ENCODE measurements at places on chromosomes 7 and 10.

DNA sequence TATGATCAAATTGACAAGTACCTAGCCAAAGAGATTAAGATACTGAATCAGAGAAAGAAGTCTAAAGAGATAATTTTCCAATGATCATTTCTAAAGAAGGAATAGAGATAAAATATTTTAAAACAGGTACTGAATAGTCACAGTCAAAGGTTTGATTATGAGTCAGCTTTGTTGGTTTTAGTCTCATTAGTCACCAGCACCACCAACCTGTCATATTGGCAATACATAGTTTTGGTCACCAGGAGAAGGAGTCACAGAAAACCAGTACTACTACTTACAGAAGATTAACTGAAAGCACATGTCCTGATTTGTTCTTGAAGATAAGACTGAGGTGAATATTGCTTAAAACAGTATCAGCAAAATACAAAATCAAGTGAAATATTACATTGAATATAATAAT is 34.6 kb downstream of the ZEB1 start:
- DNase-seq = no peak

GRCh38 chr10:48551861-48552591 is 52.8 kb downstream of the ARHGAP22 start:
- DNase-seq = peak; percentile 63

GRCh38 chr7:31410265-31410664 is 69.7 kb upstream of the NEUROD6 start:
- DNase-seq = no peak

DNA sequence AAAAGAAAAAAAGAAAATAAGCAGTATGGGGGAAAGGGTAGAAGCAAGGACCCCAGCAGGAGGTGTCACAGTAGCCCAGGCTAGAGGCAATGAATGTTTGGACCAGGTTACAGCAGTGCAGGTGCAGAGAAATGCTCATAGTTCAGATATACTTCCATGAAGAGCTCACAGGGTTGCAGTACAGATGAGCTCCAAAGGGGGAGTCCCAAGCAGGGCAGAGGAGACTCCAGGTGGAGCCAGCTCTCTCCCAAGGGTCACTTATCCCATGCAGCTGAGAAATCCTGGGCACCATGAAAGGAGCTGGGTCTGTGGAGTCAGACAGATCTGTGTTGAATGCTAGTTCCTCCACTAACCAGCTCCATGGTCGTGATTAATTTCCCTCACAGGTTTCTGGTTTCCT is 174.9 kb downstream of the C7orf25 start:
- no peak for DNase-seq

GRCh38 chr10:95655571-95656290 is 780 bp downstream of the ALDH18A1 start:
- no peak for DNase-seq

- peak; percentile 6 for DNase-seq
Measured at GRCh38 chr10:118047157-118047719, 497 bp upstream of the RAB11FIP2 start.

DNA sequence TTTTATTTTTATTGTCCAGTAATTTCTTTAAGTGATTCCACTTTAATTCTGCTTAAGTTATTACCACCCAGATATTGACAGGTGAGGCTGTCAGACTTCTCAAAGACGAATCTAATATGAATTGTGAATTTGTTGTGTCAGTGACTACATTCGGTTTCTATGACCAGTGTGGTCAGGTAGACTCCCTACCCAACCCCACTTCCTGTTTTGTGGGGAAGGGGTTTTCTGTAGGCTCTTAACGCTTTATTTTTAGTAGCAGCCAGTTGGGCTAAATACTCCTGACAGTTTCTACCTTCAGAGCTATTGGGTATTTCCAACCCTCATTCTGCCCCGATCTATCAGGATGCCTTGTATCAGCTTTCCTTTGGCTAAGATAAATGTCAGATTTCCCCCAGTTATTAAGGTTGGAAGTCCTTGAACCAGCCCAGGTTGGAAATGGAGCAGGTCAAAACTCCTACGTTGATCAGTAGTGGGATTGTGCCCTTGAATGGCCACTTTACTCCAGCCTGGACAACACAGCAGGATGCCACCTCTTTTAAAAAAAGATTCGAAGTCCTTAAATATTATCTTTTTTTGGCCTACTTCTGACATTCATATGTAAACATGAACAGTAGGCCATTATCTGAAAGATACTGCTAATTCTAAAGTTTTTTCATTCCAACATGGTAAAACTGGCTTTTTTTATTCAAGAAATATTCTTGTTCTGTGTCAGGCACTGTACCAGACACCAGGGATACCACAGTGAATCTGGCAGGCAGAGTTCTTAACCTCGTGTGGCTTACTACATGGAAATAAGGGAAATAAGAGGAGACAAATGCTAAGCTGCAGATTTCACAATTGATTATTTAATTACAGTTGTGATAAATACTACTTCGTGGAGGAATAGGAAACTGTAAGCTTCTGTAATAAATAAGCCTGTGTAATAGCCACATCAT is 133.3 kb upstream of the SAMD8 start:
- no peak for DNase-seq

DNA sequence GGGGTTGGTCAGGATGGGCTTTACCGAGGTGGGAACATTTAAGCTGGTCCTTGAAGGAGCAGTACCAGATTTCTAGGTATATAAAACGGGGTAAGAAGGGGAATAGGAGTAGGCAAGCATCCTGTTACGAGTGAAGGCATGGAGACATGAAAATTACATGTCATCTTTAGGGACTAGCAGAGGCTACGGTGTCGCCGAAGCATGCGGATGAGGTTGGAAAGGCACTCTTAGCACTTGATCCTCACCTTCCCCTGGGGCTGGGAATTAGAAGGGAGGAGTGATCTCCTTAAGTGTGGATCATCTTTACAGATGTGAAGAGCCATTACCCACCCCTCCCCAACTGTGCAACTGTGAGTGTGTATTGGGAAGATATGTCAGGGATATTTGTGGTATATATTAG is 13.8 kb upstream of the ZRANB1 start:
- no peak for DNase-seq

- no peak for DNase-seq
Measured at GRCh38 chr10:132158823-132159222, 27.9 kb upstream of the DPYSL4 start.

GRCh38 chr7:71339924-71340323 is 208.0 kb downstream of the GALNT17 start:
- DNase-seq = no peak

DNA sequence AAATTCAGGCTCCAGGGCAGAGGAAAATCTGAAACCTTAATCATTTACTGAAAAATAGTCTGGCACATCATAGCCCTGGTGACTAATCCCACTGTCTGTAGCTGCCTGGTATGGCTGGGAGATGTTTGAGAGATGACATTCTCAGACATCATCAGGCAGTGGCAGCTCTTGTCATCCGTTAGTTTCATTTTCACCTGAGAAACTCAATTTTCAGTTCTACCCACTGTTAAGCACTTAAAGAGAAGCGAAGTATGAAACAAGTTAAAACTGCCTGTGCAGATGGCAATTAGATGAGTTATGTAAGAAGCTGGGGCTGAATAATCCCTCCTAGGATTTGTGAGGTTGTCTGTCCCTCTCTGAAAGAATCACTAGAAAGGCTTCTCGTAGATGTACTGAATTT is 150.2 kb downstream of the NSUN6 start:
- no peak for DNase-seq

GRCh38 chr10:24419066-24419465 is 210.1 kb downstream of the KIAA1217 start:
- DNase-seq = no peak

DNA sequence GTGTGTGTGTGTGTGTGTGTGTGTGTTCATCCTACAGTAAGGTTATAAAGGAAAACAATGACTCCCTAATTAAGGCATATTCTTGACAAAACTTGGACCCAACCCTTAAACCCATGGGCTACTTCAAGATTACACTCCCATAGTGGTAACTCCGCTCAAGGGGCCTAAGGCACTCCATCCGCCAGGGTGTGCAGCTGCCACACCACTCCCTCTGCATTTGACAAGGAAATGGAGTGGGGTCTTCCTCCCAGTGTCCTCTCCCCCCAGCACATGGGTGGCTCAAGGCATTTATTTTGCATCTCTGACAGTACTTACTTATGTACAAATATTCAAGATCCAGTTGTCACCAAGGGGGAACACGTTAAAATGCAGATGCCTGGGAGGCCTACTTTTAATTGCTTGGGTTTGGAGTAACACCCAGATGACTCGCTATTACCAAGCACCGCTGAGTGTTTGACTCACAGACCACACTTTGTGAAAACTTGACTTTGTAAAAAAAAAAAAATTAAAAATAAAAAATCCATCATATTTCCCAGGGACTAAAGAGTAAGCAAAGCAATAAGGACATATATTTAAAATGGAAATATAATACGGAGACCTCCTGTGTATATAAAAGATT is 53.0 kb upstream of the AGR3 start:
- no peak for DNase-seq

DNA sequence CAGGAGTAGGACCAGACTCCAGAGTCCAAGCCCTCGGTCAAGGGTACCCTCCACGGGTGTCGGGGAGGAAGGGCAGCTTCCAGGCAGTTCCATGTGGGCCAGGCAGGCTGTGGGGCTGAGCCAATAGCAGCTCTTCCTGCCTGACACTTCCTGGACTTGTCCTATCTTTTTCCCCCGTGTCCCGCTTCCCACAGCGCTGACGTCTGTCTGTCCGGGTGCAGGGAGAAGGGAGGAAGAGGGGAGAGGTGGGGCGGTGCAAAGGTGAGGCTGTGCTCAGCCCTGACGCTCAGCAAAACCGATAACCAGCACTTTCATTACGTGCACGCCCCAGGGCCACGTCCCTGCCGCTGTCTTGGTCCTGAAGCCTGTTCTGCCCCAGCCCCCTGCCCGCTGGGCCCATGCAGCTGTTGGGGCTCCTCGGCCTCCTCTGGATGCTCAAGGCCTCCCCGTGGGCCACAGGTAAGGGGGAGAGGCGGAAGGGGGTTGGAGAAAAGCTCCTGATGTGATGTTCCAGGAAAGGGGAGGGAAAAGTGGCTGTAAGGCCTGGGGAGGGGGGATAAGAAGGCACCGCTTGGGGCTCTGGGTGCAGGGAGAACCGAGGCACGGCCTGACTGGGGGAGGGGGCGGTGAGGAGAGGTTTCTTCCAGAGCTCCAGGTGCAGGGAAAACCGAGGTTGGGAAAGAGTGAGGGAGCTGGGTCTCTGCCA is at the start of gene MUC3A:
MUC3A (plus strand) TSS at position 308 of the 706 bp plus-strand sequence; CDS start at position 399, 91 bp downstream.
- DNase-seq = no peak

DNA sequence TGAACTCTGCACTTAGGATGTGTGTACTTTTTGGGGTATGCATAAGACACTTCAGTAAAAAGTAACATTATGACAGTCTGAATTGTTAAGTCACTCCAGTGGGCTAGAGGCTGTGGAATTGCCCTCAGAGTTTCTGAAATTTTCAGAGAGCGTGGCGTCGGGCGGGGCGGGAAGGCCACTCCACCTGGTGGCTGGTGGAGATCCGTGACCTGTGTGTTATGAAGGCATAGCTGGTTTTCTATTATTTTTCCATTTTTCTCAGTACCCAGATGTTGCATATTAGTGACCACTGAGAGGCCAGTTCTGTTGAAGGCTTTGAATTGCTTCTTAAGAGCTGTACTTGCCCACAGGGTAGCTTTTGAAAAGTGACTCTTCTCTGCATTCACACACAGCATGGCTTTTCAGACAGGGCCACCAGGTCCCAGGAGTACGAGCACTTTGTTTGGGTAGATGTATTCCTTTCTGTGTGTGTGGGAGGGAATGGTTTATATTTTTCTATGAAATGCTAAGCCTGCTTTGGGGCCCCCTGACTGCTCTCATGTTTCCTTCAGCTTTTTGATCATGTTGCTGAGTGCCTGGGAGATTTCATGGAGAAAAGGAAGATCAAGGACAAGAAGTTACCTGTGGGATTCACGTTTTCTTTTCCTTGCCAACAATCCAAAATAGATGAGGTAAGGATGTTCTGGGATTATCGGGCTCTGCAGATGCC is 52.3 kb downstream of the TACR2 start:
- DNase-seq = no peak

- DNase-seq = no peak
Measured at GRCh38 chr7:23469150-23469960, 936 bp downstream of the IGF2BP3 start.

DNA sequence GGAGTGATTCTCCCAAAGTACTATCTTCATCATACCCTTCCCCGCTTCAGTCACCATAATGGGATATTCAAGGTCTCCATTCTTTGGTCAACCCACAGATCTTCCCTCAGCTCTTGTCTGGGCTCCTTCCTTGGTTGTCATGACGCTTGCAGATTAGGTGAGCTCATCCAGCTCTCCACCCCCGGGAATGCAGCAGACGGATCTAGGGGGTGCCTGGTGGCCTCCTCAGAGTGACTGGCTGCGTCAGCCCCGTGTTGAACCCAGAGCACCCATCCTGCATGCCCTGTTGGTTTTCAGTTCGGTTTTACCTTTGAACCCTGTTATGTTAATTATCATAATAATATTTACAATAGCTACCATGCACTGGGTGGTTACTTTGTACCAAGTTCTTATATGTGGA is 6.4 kb downstream of the NEURL1 start:
- no peak for DNase-seq

GRCh38 chr7:11170175-11170574 is 196.5 kb downstream of the PHF14 start:
- no peak for DNase-seq

- DNase-seq = no peak
Measured at GRCh38 chr10:32489901-32490300, 44.0 kb downstream of the CCDC7 start.

- DNase-seq = no peak
Measured at GRCh38 chr7:108049962-108050361, 47.0 kb upstream of the LAMB1 start.

GRCh38 chr10:80454513-80455460 is 677 bp downstream of the TSPAN14 start:
- peak; percentile 60 for DNase-seq

DNA sequence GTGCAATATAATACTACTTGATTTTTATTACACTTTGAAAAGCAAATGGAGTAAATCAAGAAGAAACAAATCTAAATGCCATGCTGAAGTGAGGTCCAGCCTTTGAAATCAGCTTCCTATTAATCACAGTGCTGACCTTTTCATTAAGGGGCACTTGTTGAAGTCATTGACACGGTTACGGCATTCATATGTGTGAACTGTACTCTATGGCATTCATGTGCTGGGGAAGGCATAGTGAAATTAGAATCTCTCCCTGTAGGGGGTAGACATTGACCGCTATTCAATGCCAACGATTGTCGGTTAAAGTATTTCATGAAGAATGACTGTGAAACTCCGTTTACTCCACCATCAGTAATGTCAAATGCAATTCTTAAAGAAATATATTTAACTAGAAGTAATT is 296.1 kb upstream of the SEMA3A start:
- no peak for DNase-seq

DNA sequence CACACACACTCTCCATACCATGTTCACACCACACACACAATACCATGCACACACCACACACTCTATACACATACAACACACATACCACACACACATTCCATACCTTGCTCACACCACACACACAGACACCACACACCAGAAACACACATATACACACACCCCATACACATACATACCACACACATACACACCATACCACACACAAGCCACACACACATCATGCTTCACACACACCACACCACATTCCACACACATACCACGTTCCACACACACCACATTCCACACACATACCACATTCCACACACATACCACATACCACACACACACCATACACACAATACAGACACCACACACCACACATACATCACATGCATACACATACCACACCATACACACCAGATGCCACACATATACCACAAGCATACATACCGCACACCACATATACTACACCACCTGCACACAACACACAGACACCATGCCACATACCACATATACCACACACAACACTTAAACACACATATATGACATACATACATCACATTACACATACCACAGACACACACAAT is 282.7 kb downstream of the POU6F2 start:
- DNase-seq = no peak

- no peak for DNase-seq
Measured at GRCh38 chr7:42831718-42832522, 80.0 kb downstream of the C7orf25 start.

All from 8988T (cell line).